ENCODE measurements at places on chromosomes 5 and 9.

DNA sequence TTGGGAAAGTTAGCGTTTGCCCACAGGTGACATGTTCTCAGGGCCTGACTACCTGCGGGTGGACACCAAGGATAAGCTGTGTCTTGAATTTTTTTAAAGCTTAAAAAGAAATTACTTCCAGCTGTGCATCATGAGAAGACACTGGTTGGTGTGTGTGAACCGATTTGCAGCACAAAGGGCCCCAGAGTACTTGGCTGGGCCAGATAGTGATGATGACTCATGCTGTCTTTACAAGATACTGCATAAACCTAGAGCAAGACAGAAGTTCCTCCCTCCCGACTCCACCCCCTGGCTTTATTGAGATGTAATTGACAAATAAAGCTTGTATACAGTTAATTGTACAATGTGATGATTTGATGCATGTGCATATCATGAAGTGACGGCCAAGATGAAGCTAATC lies 212.8 kb downstream of the NXNL2 start:
- no peak for DNase-seq

- DNase-seq: no peak
Observed at GRCh38 chr5:10329820-10330481, 22.2 kb upstream of the CMBL start.

GRCh38 chr9:124349675-124350493 lies 65.4 kb downstream of the PSMB7 start:
- no peak for DNase-seq

DNA sequence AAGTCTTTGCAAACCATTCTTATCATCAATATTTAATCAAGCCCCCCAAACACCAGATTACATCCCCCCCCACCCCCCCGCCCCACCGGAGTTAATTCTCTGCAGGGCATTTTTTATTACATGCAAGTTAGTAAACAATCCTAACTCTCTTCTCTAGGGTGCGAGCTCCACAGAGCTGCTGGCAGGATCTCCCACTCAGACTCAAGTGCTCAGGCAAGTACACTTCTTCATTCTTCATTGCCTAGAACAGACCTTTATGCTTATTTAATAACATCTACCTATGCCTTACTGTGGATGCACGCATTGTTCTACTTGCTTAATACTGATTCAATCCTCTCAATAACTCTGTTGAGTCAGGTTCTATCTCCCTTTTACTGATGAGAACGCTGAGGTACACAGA lies 9.9 kb downstream of the SAXO1 start:
- no peak for DNase-seq

DNA sequence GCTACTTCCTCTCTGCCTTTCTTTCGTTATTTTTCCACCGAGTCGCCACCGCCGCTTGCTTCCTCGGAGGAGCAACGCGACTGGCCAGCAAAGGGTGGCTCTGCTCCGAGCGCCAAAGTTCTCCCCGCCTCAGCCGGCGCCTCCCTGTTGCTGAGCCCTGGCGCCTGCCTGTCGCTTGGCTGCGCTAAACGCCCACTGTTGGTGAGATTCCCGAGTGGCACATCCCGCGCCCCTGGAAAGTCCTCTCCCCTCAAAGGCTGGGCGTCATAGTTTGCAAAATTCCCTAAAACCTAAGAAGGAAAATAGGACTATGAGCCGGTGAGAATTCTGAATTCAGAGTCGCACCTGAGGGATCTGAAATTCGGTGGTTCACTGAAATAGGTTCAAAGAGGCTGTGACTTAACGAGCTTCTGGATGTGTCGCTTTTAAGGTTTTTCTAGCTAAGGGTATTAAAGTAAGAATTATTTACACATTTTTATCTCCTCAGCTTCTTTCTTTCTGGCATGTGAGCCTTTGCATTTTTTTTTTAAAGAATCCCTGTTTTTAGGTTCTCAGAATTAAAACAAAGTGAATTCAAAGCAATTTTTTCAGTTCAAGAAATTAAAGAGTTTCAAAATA lies at the start of gene GRIN3A:
Gene GRIN3A (minus strand): TSS at position 82 of the 618 bp plus-strand sequence. CDS start 668 bp downstream, outside the sequence.
- no peak for DNase-seq

DNA sequence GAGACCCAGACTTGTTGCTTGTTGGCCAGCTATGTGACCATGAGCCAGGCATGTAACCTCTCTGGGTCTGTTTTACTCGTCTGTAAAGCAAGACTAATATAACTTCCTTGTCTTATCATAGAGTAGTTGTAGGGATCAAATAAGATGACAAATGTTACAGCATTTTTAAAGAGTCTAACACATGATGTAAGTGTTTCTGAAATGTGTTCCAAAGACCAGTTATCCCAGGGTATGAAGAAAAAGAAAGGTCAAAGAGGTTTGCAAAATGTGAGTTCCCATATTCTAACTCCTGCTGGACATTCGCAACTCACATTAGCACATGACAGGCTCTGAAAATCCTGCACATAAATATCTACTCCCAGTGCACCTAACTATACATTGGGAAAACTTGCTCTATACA lies 28.5 kb upstream of the MATR3 start:
- no peak for DNase-seq

DNA sequence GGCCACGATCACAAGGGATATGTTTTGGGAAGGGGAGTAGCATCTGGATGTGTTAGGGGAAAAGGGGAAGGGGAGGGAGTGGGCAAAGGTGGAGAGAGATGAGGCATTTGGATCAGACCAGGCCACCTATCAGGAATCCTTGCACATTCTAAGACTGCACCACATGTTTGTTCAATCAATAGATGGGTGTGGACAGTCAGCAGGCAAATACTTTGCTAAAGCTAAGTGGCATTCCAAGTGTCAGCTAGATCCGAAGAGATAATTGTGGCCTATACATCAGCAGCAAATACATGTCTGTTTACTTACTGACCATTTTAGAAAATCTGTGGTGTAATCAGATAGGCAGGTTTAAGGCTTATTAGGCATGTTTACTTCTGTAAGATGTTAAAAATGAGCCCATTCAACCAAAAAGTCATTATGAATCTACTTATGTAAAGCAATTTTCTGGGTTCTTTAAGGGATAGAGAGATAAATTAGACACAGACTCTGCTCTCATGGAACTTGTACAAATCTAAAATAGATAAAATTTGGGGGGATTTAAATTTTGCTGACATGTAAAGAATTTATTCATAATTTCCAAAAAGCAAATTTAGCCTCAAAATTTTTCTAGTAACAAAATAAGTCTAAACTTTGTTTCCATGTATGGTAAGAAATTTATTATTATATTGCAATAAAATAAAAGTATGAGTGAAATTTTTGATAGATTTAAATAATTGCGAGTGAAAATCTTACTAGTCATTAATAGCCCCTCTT lies 107.3 kb downstream of the SNCAIP start:
- DNase-seq: no peak

DNA sequence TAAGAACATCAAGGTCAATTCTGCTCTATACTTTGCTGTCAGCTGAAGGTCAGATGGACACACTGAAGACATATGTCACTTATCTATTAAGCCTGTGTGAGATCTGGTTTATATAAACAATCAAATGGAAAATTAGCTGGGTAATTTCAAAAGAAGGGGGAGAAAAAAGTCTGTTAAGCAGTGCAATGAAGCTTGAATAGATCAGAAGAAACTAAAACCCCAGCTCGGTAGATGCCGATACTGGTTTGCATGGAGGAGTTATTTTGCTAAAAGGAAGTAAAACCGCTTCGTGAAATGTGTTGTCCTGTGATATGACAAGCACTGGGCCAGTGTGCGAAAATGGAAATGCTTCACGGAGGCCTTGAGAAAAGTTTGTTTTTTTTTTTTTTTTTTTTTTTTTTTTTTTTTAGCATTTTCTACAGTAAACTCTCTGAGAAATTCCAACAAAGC lies 148.8 kb downstream of the MEF2C start:
- no peak for DNase-seq

- no peak for DNase-seq
Observed at GRCh38 chr9:100426530-100427365, at the start of gene MSANTD3. Gene MSANTD3, plus strand, starts transcription at chr9:100427143. Its CDS starts 14,796 bp downstream, at chr9:100441939.

- DNase-seq: no peak
Observed at GRCh38 chr9:138009803-138010690, 132.5 kb downstream of the CACNA1B start.

DNA sequence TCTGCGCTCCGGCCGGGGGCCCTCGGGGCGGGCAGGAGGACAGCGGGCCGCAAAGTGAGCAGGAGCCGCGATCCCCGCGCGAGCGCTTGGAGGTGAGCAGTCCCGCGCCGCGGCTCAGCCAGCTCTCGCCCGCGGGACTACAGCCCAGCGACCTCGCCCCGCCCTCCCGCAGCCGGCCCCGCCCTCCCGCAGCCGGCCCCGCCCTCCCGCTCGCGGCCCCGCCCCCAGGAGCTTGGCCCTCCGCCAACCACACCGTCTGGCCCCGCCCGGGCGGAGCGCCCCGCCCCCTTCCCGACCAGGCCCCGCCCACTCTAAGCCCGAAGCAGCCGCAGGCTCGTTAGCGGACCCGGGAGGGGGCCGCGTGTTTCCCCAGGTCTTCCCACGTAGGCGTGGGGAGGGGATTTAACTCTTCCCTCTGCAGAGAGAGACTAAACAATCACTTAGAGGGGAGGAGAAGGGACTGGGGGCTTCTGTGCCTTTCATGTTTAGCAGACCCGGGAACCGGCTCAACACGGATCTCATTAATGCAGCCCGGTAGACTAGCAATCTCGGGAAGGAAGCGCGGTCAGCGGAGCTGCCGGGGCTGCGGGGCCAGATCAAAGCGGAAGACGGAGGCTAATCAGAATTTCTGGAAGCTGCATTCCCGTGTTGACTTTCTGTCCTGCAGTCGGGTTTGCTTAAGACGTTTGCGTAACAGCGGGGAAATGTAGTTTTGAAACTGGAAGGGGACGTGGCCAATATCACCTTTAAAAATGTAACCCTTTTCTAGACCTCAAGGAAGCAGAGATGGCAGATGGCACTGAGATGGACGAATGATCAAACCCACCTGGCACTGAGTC lies at the start of gene MYO10:
Gene MYO10 (minus strand): TSS at position 139 of the 839 bp plus-strand sequence. CDS start 480 bp downstream, outside the sequence.
- peak; percentile 79 for DNase-seq

DNA sequence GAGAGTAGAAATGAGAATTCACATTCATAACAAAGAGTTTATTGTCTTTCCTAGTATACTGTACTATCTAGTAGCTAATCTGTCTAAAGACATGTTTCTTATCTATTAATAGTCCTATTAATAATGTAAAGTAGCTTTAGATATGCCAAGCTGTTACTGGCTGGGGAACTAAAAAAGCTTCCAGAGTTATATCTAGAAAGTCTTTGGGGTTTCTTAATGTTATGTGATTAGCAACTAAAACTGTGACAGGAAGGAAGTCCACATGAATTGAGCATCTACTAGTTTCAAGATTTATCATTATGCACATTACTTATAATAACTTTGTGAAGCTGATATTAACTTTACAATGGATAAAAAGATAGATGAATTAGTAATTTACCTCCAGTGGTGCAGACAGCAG lies 122.7 kb upstream of the CDKN2B start:
- no peak for DNase-seq

GRCh38 chr5:86866036-86866435 lies 248.3 kb downstream of the COX7C start:
- DNase-seq: no peak

- DNase-seq: no peak
Observed at GRCh38 chr9:2263665-2264064, 248.5 kb downstream of the SMARCA2 start.

- DNase-seq: no peak
Observed at GRCh38 chr9:130266236-130267098, 907 bp downstream of the HMCN2 start.

GRCh38 chr9:123335193-123335985 lies 20.6 kb upstream of the CRB2 start:
- no peak for DNase-seq

- no peak for DNase-seq
Observed at GRCh38 chr5:150024346-150024984, 23.9 kb downstream of the HMGXB3 start.

- DNase-seq: no peak
Observed at GRCh38 chr9:125844611-125845010, 97.4 kb downstream of the PBX3 start.

- no peak for DNase-seq
Observed at GRCh38 chr9:13189362-13189761, 90.1 kb downstream of the MPDZ start.

- DNase-seq: no peak
Observed at GRCh38 chr5:39151745-39152144, 67.6 kb downstream of the FYB1 start.

- no peak for DNase-seq
Observed at GRCh38 chr5:103721183-103721582, 158.6 kb upstream of the NUDT12 start.

GRCh38 chr5:179125789-179126505 lies 65.8 kb downstream of the ZNF354C start:
- DNase-seq: no peak

DNA sequence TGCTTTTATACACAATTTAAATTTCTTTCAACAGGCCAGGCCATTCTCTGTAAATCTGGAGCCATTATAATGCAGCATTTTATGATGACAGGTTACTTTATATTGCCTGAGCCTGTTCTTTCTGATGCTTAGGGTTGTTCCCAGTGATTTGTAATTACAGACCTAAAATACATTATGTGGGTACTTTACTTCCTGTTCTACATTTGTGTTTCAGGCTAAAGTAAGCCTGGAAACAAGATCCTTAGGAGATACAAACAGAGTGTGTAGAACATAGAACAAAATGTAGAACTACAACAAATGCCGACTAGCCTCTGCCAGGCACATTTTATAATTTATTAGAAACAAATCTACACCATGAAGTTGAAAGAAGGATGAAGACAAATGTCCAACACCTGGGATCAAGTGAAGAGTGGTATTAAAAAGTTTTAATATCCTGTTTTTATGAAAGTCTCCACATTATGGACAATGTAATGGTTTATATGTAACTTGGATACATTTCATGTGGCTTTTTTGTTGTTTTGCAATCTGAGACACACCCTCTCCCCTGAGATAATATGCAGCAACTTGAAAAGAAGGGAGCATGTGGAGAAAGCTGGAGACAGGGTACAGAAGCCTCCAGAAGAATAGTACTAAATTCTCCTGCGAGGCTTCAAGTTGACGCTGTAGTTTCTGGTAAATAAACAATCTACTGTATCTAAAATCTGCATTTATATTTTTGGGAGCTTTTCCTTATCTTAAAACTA lies 46.9 kb downstream of the VCAN start:
- DNase-seq: no peak

GRCh38 chr5:17182494-17182893 lies 34.9 kb upstream of the BASP1 start:
- DNase-seq: no peak

- no peak for DNase-seq
Observed at GRCh38 chr5:610011-610743, 2.0 kb upstream of the CEP72 start.

DNA sequence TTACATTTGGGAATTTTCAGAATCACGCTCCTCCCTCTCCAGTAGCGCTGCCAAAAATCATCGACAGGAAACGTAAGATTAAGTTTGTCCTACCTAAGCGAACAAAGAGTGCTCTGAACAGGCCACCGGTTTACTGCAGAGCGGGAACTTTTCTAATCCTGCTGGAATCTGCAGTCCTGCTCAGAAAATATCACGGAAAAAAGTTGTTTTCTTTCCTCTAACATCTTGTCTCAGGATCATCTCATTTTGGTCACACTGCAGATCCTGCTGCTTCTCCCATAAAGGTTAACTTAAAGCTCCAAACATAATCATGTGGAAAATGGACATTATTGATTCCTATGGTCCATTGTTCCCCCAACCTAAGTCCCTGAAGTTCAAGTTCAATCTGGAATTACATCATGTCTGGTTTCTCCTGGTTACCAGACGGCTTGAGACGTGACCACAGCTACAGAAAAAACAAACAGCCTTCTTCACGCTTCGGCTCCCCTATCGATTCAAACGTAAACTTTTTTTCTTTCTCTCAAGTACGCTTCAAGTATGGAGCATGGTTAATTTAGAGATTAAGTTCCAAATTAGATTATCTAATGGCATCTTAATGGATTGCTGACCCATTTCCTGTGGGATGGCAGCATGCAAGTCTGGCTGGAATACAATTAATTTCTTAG lies 217.6 kb downstream of the NFIB start:
- no peak for DNase-seq

- DNase-seq: no peak
Observed at GRCh38 chr5:52743970-52744369, 43.7 kb upstream of the ITGA1 start.

Data from cortex of kidney (tissue), 1 donor.